ENCODE measurements at places on chromosomes 11 and 22.

DNA sequence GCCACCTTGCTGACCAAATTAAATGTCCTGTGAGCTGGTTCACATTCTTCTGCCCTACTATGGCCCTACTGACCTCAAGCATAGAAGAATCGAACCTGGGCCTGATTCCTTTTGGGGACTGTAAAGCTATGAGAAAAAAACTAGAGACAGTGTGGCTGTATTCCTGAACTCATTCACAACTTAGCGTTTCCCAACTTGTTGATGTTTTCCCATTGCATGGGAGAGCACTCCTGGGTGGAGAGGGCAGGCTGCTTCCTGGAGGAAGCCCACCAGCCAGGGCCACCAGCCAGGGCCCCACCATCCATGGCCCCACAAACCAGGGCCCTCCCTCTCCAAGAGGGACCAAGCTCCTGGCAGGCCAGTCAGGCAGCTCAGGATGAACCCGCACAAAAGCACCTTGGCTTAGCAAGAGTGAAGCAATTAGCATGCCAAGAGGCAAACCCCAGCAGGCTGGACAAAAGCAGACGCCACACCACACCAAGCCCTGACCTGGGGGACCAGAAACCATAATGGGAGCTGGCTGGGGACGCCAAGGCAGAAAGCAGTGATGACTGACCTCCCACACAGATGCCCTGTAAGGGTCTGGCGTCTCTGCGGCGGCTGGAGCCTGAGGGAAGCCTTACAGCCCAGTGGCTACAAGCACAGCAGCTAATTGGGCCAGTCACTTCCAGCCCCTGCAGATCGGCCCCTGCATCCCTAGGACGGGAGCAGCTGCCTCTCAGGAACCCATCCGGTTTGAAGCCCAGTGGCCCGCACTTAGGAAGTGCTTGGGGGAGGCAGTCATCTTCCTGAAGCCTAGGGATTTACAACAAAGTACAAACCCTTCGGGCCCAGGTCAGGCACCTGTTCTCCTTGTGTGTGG lies 2.1 kb downstream of the CERK start:
- no peak for DNase-seq

DNA sequence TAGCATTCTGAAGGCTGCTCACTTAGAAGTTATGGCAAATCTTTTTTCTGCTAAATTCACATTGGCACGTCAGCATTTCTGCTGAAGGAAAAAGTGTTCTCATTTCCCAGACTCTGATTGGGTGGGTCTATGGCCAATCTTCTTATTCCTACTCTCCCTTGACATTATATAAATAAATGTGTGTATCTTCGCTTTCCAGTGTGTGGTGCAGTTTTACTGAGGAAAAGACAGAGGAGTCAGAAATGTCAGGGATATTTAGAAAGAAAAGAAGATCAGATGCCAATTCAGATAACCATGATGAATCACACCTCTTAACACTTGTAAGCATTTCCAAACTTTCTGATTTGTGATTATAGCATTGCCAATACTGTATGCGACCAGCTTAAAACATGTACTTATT lies 3.2 kb upstream of the BDNF start:
- no peak for DNase-seq

DNA sequence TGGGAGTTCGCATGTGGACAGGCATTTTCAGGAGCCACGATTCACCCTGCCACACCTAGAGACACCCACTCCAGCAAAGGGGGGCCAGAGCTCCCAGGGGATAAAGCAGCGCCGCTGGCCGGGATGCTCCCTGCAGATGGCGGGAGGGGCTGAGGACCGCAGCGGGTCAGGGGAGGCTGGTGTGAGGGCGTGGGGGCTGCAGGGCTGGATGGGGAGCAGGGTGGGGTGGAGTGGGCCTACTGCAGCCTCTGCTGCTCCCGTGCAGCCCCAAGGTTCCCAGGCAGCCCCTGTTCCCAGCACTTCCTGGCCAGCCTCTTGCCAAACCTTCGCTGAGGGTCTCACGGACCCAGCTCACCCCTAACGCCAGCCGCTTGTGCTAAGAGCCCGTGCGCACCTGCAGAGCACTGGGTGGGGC lies 13.0 kb downstream of the MUC5B start:
- no peak for DNase-seq

DNA sequence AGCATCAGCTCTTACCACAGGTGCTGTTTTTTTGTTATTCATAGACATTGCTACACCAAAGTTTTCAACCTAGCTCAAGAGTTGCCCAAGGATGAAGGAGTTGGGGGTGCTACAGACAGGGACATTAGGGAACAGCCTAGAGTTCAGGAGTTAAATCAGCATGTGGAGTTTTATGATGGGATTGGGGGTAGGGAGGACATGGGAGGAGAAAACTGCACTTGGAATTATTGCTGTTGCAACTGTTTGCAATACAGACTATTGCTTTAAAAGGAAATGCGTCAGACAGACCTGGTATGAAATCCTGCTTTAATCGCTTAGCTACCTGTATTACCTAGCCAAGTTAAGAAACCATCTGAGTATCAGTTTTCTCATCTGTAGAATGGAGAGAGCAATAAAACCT lies 6.3 kb downstream of the TMA7B start:
- DNase-seq = no peak

- no peak for DNase-seq
These were observed 325.4 kb downstream of the BRD1 start for GRCh38 chr22:49502126-49502826.

Data from T-helper 1 cell (primary cell).